ENCODE measurements at places on chromosomes 6 and 20. TPM values are rescaled to one million over a fixed set of nuclear protein-coding genes. Genes with fewer than 3 reads are reported as not detected.
A peak's percentile ranks its signal among the peaks of the same experiment; 100 is the strongest.

LTA gene
- total RNA-seq, result not detected

- no peak for DNase-seq
These were observed 257.3 kb upstream of the NT5E start for GRCh38 chr6:85192596-85192995.

DNA sequence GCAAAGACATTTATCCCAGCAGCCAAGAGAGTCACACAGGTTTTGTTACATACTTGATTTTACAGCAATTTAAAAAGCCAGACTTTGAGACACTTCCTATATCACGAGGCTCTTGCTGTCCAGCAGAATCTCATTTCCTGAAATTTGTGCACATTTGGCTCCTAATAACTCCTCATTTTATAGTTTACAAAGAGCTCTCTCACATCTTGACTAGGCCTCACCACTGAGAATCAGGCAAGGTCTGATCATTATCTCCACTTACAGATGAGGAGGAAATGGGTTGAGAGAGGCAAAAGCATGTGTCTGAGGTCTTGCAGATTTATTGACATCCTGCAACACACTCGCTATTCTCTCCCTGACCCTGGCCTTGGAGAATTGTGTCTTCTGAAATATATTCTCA lies 426.8 kb downstream of the MAFB start:
- DNase-seq, result no peak

GRCh38 chr6:123838505-123839234 lies 35.0 kb downstream of the NKAIN2 start:
- peak; percentile 44 for DNase-seq

DNA sequence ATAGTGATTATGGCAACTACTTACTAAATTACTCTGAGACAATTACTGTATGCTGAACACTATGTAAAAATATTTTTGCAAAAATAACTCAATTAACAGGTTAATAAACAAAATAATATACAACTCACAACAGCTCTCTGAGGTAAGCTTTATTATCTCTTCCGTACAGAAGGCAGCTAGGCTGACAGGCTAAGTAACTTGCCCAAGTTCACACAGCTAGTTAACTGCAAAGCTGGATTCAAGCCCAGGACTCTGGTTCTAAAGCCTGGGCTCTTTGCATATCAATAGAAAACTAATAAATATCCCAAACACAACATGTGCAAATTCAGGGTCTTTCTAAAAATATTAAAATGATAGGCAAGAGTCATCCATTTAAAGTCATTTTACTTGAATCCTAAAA lies 169.5 kb upstream of the BEND3 start:
- DNase-seq, result no peak

ELOVL4 gene
- 9.7 TPM for total RNA-seq

DBNDD2 gene
- total RNA-seq, result 69.1 TPM

CALHM5 gene
- total RNA-seq, result 0.17 TPM

DNA sequence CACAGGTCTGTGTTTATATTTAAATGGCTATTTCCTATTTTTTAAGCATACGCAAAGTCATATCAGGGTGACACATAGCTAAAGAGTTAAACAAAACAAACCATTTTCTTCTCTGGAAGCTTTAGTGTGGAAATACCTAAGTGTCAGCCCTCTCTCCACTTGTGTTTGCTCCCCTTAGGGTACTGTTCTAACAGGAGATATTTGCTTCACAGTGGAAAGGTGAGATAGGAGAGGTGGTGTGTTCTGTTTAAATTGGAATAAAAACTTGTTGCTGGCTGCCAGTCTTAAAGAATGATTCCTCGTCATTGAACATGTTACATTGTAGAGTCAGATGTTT lies 18.9 kb downstream of the PHACTR2 start:
- DNase-seq, result no peak

EDN1 gene
- total RNA-seq, result 0.40 TPM

- DNase-seq, result no peak
These were observed 297.1 kb downstream of the DHX35 start for GRCh38 chr20:39259010-39259803.

GRCh38 chr6:134453792-134454510 lies 136.0 kb upstream of the SGK1 start:
- DNase-seq, result peak; percentile 71

KCNG1 gene
- 84.4 TPM for total RNA-seq

DNA sequence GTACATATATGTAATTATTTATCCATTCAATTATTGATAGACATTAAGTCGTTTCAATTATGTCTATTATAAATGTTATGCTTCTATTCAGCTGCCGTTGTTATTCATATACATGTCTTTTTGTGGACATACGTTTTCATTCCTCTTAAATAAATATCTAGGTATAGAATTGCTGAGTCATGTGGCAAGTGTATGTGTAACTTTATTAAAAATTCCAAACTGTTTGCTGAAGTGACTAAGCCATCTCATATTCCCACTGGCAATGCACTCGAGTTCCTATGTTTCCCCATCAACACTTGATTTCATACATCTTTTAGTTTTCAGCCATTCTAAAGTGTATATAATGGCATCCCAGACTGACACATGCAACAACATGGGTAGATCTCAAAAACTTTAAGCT lies 739.7 kb upstream of the POU3F2 start:
- no peak for DNase-seq

GRCh38 chr6:123873974-123874373 lies 70.3 kb downstream of the NKAIN2 start:
- no peak for DNase-seq

GRCh38 chr20:62020935-62021701 lies 44.6 kb downstream of the TAF4 start:
- no peak for DNase-seq

DNA sequence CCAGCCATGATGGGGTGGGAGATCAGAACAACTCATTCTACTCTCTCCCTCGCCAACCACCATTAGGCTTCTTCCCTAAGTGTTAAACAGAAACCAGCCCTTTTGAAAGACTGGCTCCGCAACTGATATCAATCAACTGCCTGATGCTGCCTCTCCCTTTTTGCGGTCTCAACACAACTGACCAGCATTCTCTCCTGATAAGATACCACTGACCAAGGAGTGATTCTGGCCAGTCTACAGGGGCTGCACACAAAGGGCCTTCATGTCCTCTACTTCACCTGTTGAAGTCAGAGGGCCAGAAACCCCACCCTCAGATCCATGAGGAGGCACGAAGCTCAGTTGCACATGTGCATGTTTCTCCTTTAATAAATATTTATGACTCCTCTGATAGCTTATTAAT lies 145.1 kb downstream of the CD24 start:
- DNase-seq, result no peak

- DNase-seq, result peak; percentile 66
These were observed 47.7 kb downstream of the PYGB start for GRCh38 chr20:25295386-25296093.

DNA sequence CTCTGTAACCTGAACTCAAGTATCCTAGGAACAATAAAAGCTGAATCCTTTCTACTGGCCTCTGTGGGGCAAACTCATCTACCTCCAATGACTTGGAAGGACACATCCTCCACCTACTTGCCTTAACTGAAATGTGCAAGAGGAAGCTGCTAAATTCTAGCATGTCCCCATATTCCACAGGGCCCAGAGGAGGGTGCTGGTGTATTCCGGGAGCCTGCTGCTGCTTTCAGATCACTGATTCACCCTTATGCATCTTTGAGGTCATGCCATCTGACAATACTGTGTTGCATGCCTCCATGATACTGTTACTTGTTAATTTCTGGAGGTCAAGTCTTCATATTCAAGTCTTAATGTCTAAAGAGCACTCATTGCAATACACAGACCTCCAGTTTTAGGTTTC lies 40.3 kb downstream of the LYRM4 start:
- DNase-seq, result no peak

LAMA4 gene
- total RNA-seq, result 4.9 TPM

DNA sequence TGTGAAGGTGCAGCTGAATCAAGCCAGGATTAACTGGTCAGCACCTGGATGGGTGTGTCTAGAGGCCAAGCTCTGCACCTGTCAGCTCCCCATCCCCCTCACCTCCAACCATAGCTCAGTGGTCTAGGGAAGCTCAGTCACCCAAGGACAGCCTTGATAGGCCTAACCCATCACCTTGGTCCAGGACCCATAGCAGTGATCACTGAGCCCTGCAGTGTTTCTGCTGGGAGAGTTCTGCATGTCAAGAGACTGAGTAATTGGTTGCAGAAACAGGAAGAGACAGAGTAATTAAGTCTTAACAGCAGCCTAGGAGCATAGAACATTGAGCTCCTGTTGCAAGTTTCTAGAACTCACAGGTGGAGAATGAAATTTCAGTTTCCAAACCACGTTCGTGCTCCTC lies 18.7 kb upstream of the RALGAPB start:
- DNase-seq, result peak; percentile 23

- peak; percentile 81 for DNase-seq
These were observed at the start of gene DOK5 for GRCh38 chr20:54475334-54476168. Gene DOK5, plus strand, starts transcription at chr20:54475593. Its CDS starts 354 bp downstream, at chr20:54475947.

DNA sequence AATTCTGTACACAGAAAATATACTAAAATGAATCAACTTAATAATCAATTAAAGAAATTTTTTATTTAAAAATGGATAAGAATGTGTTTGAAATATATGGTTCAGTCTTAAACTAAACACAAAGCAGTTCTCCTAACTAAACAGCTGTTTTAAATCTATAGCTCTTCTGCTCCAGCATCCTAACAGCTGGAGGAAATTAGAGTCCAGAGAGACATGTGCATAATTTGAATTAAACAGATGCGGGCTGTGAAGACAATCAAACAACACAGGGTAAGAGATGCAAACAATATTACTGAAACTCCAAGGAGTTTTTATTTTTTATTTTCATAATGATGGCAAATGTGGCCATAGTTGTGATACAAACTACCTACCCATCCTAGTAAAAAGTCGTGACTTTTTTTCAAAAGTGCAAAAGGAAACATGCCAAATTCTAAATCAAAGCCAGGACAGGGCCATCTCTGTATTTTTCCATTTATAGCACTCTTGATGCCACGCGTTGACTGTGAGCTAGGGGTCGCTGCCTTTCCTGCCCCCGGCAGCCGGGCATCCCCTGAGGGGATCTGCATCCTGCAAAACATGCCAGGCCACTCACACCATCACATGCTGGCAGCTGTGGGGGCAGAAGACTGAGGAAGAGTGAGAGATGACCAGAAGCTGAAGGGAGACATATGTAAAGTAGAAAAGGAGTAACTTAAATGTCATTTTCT lies 310.6 kb downstream of the PRKN start:
- DNase-seq, result no peak

DNA sequence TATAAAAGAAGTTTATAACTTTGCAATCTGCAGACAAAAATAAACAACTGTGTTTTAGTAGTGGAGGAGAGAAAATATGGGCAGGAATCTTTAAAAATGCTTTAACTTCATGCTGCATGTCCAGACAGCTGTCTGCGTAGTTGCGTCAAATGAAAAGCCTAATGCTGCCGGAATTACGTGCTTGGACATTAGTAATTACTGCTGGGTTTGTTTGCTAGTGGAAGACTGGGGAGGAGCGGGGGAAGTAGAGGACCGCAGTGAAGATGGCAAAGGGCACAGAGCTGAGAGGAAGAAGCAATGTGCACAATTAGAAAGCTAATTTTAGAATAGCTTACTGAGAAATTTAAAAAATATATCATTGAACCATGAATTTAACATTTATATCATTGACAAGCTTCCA lies 2.4 kb downstream of the SNAP25 start:
- DNase-seq, result no peak

DNA sequence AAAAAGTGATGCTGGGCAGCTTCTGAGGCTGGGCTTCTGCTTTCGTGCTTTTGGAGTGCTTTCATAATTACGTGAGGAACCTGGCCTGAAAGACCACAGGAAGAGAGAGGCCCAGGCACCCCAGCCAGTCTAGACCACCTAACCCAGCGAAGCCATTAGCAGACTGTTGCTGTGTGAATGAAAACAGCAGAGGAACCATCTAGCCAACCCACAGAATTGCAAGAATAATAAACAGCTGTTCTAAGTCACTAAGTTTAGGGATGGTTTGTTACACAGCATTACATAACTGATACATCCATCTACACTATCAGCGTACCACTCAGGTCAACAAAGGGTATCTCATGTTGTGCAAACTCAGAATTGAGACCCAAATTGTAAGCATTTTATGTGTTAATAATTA lies 34.5 kb downstream of the FGD2 start:
- DNase-seq, result no peak

PRDM13 gene
- total RNA-seq, result not detected

- no peak for DNase-seq
These were observed 350.7 kb upstream of the SASH1 start for GRCh38 chr6:147991961-147992360.

GRCh38 chr6:36683145-36683655 lies 4.7 kb downstream of the CDKN1A start:
- DNase-seq, result no peak

STK38 gene
- 38.3 TPM for total RNA-seq

- peak; percentile 50 for DNase-seq
These were observed 46.6 kb downstream of the MOXD1 start for GRCh38 chr6:132354517-132355167.

GRCh38 chr6:133768656-133769295 lies 120.1 kb upstream of the TCF21 start:
- no peak for DNase-seq

DNA sequence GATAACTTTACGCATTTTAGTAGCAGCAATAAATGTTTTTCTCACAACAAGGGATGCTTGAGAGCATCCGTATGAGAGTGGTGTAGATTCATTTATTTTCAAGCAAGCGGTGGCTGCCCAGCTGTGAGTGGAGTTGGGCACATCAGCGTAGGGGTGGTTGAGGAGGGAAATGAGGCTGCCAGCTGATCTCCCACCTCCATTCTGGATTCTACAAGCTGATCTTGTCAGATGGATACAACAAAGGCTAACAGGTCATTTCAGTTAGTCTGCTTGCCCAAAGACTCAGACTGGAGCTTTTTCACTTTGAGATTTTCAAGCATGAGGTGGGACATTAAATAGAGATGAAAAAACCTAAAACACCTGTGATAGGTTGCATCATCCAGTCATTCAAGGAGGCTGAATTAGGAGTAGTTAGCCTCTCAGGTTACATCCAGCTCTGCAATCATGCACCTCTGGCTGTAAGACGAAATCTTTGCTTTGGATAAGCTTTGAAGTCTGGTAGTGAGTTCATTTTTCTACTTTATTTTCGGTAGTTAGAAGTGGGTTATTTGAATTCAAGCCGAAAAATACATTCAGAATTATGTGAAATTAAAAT lies 1.9 kb upstream of the BACH2 start:
- peak; percentile 39 for DNase-seq

COL19A1 gene
- 0.19 TPM for total RNA-seq

SIRPA gene
- total RNA-seq, result 5.9 TPM

FGD2 gene
- total RNA-seq, result not detected

GRCh38 chr6:3339811-3340210 lies 81.1 kb downstream of the PSMG4 start:
- no peak for DNase-seq

NR2E1 gene
- not detected for total RNA-seq

GRCh38 chr6:84525907-84526306 lies 238.5 kb downstream of the TBX18 start:
- no peak for DNase-seq

Data from endodermal cell (in vitro differentiated cells).